GM12864 (cell line): ENCODE measurements at places on chromosomes 3 and 15.

- no peak for DNase-seq
These were observed 3.3 kb downstream of the GABRG3 start for GRCh38 chr15:26974120-26974780.

DNA sequence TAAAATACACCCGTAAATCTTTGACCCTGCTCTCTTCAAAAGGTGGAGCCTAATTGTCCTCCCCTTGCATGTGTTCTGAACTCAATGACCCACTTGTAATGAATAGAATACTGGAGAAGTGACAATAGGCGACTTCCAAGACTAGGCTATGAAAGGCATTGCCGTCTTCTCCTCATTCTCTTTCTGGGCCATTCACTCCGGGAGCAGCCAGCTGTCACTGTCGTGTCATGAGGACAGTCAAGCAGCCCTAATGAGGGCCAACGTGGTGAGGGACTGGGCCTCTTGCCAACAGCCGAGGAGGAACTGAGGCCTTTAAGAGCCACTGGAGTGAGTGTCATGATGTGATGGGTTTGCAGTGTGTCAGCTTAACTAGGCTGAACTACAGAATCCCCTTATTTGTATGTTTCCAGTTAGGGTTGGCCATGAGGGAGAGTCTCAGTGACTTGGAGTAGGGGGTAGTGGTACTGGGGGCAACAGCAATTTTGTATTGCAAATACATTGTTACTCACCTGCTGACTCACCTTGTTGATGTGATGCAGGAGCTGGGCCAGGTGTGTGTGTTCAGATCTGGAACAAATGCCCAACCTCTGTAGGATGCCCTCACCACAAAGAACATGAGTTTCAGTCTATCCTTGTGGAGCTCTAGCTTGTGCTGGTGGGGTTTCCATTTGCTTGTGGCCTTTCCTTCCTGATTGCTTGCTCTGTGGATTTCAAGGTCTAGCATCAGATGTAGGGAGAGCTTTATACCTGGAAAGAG lies 188.5 kb upstream of the PROK2 start:
- no peak for DNase-seq

GRCh38 chr3:24566927-24567326 lies 72.3 kb upstream of the THRB start:
- no peak for DNase-seq

- DNase-seq = no peak
These were observed 1.9 kb downstream of the MEX3B start for GRCh38 chr15:82043796-82044372.

DNA sequence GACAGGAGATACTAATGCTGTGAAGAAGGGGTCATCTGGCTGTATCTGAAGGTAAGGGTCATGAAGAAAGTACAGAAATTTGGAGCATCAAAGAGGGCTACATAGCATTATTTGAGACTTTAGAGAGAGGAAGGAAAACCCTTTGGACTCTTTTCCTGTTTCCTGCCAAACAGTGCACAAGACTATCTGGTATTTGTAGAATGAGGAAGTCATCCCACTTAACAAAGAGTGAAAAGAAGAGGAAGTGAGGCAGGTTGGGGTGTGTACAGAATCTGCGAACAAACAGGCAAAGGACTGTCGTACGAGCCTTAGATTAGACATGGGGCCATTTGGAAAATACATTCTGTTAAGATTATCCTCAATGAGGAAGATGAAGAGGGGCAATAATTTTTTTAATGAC lies 546.8 kb upstream of the EPHA6 start:
- DNase-seq = no peak

DNA sequence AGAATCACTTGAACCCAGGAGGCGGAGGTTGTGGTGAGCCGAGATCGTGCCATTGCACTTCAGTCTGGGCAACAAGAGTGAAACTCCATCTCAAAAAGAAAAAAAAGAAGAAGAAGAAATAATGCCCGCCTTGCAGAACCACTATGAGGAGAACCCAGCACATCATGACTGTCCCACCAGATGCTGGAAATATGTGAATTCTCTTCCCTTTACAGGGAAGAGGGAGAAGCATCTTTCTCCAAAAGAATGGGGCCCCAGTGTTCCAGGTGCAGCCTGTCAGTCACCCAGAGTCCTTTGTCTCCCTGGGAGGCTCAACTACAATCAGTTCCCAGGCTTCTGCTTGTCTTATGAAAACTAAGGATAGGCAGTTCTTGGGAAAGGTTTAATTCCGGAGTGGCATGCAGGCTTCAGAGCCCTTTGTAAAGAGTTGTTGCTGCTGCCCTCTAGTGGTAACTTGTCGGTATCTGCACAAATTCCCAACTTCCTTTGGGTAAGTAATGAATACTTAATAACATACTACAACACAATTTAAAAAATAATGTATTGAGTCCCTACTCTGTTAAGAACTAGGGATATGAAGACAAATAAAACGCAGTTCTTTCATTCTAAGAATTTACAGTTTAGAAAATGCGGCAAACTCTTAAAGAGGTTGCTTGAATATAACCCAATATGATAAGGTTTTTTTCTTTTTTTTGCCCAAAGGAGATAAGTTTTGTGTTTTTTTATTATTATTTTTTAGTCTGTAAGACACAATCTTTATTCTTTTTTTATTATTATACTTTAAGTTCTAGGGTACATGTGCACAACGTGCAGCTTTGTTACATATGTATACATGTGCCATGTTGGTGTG lies 18.6 kb upstream of the TICRR start:
- no peak for DNase-seq

DNA sequence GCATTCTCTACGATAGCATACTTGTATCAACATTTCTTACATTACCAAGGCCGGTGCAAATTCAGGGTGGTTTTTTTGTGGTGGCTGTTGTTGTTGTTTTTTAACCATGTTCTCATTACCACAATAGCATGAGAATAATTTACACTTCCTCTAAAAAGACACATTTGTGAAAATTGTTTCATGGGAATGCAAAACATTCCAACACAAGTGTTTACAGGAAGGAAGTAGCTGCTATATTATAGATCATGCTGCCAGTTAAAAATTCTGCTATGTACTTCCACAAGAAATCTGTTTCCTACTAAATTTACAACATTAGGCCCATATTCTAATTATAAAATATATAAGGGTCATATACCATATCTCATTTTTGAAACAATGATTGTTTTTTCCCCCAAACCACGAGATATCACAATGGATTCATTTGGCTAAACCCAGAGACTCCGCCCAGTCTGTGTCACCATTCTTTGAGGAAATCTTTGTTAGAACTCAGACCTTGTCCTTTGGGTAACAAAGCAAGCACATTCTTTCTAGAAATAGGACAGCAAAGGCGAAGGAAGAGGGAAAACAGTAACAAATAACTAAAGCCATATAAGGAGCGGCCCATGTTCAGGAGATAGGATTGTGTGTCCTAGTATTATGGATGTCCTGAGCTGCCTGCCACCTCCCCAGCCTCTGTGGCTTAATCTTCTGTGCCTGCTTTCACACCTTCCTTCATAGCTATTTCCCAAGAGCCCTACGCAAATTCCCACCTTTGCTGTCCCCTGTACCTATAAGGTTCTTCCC lies 60.1 kb downstream of the UACA start:
- DNase-seq = no peak

DNA sequence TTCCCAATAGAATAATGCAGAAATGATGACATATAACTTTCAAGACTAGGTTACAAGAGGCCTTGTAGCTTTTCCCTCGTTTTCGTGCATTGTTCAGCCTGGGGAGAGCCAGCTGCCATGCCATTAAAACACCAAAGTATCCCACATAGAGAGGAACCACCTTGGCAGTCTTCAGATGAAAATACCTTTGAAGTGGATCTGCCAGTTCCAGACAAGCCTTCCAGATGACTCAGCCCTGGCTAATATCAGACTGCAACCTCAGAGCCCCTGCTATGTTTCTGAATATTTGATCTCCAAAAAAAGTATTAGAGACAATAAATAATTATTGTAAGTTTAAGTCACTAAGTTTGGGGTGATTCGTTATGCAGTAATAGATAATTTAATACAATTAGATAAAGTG lies 294.3 kb upstream of the GBE1 start:
- no peak for DNase-seq

DNA sequence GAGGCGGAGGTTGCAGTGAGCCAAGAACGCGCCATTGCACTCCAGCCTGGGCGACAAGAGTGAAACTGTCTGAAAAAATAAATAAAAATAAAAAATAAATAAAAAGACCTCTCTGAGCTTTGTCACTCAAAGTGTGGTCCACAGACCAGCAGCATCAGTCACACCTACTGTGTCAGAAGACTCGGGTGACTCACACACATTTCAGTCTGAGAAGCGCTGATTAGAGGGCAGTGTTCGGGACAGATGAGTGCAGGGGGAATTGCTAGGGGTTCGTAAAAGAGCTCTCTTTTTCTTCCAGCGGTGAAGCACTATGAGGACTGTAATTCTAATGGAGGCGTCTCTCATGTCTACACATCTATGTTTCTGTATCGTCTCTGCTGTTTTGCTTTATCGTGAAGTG lies 5.7 kb downstream of the PODXL2 start:
- DNase-seq = no peak

DNA sequence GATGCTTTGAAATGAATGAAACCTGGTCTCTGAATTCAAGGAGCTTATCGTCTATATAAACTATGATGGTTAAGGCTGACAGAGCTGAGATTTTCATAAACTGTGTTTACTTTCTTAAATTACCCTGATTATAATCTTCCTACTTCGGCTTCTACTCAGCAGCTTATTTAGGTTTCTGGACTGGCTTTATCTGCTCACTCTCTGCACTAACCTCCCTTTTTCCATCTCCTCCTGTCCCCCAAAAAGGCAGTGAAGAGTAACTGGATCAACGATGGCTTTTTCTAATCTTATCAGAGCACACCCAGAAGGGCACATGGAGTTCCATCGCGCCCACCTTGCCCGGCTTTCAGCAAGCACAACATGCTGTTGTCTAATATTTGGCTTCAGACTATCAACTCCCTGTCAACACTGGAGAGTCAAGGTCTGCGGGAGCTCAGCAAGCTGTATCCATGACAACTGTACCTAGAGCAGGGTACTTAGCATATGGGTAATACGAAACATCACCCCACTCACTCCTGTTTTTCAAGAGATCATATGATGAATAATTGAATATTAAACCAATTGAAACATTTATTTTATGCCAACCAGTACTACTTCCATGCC lies 417.3 kb downstream of the GABRB3 start:
- no peak for DNase-seq

DNA sequence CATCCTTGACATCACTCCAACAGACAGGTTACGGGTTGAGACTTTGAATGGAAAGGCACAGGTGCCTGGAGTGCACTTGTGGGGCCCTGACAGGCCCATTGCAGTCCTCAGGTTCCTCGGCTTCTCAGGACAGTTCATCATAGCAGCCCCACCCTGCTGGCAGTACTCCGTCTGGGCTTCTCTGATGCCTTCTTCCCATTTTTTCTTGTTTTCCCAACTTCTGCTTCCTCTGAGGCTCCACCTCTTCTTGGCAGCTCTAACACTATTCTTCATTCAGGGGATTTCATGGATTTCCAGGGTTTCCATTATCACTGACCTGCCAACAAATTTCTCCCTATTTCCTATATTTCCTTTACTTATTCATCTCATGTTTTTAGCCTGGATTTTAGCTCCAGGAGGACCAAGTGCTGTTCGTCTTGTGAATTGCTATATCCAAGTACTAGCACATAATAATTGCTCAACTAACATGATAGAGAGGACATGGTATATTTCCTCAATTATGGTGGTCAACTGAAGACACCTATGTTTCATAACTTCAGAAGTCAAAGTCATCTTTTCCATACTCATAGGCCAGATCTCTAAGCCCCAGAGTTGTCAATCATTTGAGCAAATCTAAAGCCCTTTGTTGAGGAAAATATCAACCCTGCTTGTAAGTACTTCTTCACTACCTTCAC lies 16.2 kb downstream of the NCEH1 start:
- no peak for DNase-seq

- DNase-seq = no peak
These were observed 543.0 kb upstream of the KCNMB2 start for GRCh38 chr3:177992993-177993970.

DNA sequence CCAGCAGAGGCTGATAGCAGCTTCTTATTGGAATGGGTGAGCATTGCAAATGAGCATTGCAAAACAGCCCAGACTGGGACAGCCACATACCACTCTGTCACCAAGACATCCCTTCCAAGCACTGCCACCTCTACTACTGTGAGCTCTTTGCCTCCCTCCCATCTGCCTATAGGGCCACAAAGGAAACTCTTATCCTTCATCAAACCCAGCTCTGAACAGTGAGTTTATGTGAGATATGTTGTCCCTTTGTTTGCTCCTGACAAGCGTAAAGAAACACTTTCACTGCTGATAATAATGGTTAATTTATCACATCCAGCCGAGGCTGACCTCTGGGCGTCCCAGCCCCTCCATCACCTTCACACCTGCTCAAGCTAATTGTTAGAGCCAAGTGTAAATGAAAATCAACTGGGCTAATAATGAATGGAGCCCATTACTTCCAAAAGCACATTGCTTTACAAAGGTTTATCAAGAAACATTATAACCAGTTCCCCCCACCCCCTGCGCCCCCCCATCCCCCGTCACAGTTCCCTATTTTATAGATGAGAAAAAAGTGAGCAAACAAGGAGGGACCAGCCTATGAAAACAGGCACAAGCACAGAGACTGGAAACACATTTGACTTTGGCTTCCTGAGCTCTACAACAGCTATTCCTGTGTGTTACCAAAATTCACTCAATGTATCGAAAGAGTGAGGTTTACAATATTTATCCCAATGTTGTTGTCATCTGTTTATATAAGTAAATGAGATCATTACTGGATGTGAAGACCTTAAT lies 146.3 kb downstream of the ANXA2 start:
- no peak for DNase-seq

DNA sequence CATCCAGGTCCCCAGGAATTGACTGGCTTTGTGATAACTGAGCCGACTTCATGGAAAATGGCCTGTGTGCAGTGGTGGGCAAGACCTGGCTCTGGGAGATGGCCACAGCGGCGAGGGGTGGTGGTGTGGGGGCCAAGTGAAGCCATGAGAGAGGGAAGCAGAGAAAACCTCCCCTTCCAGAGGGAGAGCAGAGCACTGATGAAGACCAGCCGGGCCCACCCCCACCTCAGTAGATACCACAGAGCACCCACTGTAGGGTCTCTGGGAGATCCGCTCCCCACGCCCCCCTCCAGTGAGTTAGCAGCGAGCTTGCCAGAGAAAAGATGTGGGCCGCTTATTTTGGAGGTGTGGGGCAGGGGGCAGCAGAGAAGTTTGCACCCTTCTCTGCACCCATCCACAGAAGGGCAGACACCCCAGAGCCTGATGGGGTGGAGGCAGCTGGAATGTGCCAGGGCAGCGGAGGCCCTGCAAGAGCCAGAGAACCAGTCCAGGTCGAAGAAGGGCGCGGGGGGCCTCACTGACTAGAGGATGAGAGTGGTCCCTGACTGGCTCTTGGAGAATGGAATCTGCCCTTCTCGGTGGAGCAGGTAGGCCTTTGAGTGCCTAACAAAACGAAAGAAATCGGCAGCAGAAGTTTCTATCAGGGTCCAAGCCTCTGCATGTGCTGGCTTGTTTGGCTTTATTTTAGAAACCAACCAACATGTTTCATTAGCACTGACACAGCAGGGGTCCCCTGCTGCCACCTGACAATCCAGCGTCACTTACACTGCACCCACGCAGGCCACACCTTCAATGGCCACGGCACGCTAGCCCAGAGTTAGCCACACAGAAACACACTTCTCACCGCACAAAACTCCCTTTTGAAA lies 28.3 kb downstream of the MELTF start:
- DNase-seq = no peak

GRCh38 chr3:149572796-149573414 lies 84.9 kb downstream of the WWTR1 start:
- DNase-seq = no peak

- no peak for DNase-seq
These were observed 71.3 kb downstream of the MAGI1 start for GRCh38 chr3:65967451-65967850.

GRCh38 chr3:126930936-126931600 lies 51.8 kb upstream of the PLXNA1 start:
- DNase-seq = no peak

- DNase-seq = no peak
These were observed 211.8 kb downstream of the CHST2 start for GRCh38 chr3:143331350-143331749.
